ENCODE measurements at places on chromosomes 2 and 18. TPM values are rescaled to one million over a fixed set of nuclear protein-coding genes. Genes with fewer than 3 reads are reported as not detected.

PROC gene
- total RNA-seq: 0.26 TPM

TMEM247 gene
- not detected for total RNA-seq

GCKR gene
- 8.5 TPM for total RNA-seq

PLCL1 gene
- total RNA-seq: 4.3 TPM

LBX2 gene
- 0.59 TPM for total RNA-seq

COL6A3 gene
- 2,074 TPM for total RNA-seq

PTH2R gene
- total RNA-seq: 0.17 TPM

C2orf49 gene
- 19.2 TPM for total RNA-seq

PSMA8 gene
- not detected for total RNA-seq

ACMSD gene
- not detected for total RNA-seq

HOXD10 gene
- not detected for total RNA-seq

DNAH7 gene
- 0.46 TPM for total RNA-seq

DIPK1C gene
- not detected for total RNA-seq

KIAA2012 gene
- not detected for total RNA-seq

DCC gene
- not detected for total RNA-seq

RAMP1 gene
- 3.7 TPM for total RNA-seq

REG3A gene
- not detected for total RNA-seq

PMS1 gene
- total RNA-seq: 18.2 TPM

GYPC gene
- total RNA-seq: 39.3 TPM

NOTO gene
- total RNA-seq: not detected

SLC25A52 gene
- total RNA-seq: 0.20 TPM

IL37 gene
- total RNA-seq: not detected

METTL5 gene
- total RNA-seq: 29.7 TPM

CXCR1 gene
- total RNA-seq: not detected

PLCD4 gene
- total RNA-seq: 2.0 TPM

DSC3 gene
- 0.46 TPM for total RNA-seq

KLF11 gene
- 5.3 TPM for total RNA-seq

EGR4 gene
- total RNA-seq: not detected

FAM237A gene
- total RNA-seq: not detected

FN1 gene
- total RNA-seq: 31,457 TPM

PDCD1 gene
- total RNA-seq: not detected

DLGAP1 gene
- total RNA-seq: 0.53 TPM

ZNF892 gene
- 5.5 TPM for total RNA-seq

CD8B2 gene
- not detected for total RNA-seq

PNPT1 gene
- 22.2 TPM for total RNA-seq

STAT4 gene
- 0.56 TPM for total RNA-seq

CHRND gene
- not detected for total RNA-seq

KCNJ3 gene
- total RNA-seq: not detected

RAB12 gene
- total RNA-seq: 54.7 TPM

Measured in smooth muscle cell of the pulmonary artery (primary cell).